ENCODE measurements at places on chromosomes 7 and 10.

GRCh38 chr10:132899054-132899750 is 43.2 kb downstream of the CFAP46 start:
- no peak for DNase-seq

DNA sequence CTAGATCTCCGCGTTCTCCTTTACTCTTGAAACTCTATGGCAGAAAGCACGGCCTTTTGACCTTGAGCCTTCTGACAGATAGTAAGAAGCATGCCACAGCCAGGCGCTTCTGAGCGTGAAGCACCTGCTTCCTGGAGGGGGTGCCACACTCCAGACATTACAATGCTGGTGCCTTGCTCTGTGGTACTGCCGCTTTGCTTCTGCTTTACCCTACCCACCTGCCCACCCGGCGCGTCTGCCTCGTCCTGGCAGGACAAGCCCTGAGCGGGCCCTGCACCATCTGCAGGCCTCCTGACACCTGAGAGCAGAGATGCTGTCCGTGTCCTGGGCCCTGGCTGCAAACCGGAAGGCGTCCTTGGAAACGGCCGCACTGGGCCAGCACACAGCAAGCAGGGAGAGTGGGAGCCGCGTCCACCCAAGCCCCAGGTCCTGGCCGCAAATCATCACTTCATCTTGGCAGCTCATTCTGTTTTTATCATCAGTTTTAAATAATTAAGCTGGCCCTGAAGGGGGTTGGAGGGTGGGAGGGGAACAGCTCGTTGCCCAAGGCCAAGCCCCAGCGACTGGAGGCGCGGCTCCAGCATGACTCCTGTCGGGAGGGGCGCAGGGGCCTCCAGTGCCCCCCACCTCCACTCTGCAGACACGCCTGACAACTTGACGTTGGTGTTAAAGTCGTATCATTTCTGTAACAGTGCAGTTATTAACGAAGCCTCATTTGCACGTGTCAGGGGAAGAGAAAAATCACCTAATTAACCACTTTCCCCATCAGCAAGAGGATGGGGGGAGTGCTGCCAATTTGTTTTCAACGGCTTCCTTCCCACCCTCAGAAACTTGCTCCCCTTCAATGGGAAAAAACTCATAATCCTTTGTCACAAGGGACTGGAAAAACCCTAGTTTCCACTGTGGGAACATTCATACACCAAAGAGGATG is 132.2 kb downstream of the MAD1L1 start:
- DNase-seq: no peak

DNA sequence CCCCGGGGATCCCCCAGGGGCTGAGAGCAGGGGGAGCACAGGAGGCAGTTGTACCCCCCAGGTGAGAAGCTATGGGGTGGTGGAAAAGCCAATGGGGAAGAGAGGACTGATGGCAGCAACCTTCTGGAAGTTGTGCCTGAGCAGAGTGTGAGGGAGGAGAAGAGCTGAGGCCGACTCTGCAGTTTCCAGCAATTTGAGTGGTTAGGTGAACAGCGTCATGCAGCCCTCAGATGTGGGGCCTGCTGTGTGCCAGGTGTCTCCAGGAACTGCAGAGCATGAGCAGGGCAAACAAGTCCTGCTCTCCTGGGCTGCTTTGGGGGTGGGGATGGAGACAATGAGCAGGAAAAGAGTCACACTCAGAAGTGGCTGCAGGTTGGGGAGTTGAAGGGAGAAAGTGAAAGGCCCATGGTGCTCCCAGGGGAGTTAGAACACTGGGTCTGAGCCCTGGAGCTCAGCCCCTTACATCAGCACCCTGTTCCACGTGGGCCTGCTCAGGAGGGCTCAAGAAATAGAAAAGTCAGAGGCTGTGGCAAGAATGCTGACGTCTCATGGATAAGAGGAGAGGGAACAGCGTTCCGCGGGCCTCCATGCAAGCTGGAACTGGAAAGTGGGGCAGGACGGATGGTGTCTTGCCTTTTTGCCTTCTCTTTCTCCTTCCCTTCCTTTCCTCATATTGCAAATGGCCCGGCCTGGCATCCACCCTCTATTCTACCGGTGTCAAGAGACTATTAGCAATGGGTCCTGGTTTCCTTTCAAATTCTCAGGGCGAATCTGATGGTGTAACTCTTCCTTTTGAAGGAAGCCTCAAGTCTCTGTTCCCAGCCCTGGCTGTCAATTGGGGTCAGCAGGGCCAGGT is 4.0 kb upstream of the AFAP1L2 start:
- no peak for DNase-seq

GRCh38 chr7:138595454-138595853 is 105.7 kb downstream of the SVOPL start:
- DNase-seq: no peak

DNA sequence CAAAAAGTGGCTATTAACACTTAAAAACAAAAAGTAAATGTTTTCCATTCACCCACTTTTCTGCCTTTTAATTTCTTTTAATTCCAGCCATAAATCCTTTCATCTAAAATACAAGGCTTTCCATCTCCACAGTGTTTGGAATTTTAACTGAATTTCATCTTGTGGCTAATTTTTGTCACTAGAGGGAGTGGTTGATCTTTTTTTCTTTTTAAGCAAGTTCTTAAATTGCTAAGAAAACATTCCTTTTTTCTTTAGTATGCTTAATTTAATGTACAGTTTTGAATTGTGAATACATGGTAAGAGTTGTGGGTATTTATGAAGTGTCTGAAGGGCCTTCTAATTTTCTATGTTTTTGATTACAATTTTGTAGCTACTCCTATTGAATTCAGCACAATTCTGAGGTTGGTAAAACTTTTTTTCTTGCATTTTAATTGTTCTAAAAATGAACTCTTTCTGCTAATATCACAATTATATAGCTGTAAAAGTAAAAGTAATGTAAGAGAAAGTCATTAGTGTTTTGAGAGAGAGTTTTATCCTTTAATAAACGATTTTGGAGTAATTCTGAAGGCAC is 54.9 kb upstream of the ANK3 start:
- no peak for DNase-seq

- no peak for DNase-seq
Observed at GRCh38 chr10:49498425-49498824, 40.5 kb downstream of the ERCC6 start.

- DNase-seq: no peak
Observed at GRCh38 chr10:6781133-6781770, 201.2 kb upstream of the PRKCQ start.

DNA sequence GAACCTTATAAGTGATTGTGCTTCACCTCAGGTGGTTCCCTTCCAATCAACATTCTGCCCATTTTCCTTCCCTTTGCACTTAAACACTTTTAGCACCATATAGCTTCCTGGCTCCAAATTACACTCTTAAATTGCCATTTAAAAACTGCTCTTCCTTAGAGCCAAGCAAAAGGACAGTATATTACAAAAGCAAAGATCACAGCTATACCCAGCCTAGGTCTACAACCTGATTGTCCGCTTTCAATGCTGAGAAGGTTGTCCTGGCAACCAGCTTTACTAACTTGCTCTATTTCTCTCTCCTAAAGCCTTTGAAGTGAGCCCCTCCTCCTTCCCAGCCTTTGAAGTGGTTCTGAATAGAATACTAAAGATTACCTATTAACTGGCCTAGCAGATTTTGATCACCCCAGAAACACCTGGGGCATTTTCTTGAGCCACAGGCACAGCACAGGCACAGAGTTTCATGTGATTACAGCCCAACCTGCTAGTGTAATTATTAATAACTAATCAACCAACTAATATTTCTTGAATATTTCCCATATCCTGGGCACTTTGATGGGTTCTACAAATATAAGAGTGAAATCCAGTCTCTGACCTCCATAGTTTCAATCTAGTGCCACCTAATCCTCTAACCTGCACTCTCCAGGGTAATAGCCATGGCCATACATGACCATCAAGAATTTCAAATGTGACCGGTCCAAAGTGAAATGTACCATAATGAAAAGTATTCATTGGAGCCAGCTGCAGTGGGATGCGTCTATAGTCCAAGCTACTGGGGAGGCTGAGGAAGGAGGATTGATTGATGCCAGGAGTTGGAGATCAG is 63.6 kb upstream of the TRIM24 start:
- DNase-seq: no peak

DNA sequence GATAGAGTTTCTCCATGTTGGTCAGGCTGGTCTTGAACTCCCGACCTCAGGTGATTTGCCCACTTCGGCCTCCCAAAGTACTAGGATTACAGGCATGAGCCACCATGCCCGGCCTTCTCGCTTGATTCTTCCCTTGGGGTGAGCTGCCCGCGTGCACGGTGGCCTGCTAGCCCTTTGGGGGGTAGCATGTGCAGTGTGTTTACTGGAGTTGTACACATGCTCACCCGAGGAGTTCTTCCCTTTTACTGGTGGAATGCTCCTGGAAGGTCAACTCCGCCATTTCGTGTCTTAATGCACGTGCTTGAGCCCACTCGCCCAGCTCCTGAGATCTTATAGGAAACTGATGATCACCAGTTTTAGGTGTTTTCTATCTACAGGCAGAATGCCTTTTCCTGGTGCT is 17.0 kb upstream of the ADAMTS14 start:
- no peak for DNase-seq

- no peak for DNase-seq
Observed at GRCh38 chr7:55476852-55477780, 95.2 kb downstream of the VOPP1 start.

DNA sequence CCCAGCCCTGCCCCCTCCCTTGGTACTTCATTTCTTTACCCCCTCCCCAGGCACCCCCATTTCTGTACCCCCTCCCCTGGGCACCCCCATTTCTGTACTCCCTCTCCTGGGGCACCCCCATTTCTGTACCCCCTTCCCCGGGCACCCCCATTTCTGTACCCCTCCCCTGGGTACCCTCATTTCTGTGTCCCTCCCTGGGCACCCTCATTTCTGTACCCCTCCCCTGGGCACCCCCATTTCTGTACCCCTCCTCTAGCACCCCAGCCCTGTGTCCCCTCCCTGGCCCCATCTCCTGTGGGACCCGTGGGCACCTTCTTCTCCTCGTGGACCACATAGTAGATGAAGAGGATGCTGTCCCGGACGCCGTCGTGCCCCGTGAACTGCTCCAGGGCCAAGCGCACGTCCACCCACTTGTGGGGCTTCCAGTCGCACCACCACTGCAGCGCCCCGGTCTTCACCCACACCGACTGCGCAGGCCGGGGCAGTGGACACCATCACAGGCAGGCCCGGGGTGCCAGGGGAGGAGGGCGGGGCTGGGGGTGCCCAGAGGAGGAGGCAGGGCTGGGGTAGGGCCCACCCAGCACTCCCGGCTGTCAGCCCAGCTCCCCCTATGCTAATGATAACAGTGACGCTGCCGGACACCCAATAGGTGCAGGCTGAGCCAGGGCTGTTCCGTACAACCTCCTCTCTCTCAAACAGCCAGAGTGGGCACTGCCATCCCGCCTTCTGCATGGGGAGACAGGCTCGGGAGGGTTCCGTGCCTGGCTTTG is 20.4 kb downstream of the TECPR1 start:
- no peak for DNase-seq

All from BJ (cell line).